Cardiac fibroblast (primary cell): ENCODE measurements at places on chromosomes 12 and 14.
A peak's percentile ranks its signal among the peaks of the same experiment; 100 is the strongest.

- no peak for DNase-seq
These were observed 324.8 kb downstream of the C12orf50 start for GRCh38 chr12:87704374-87704773.

DNA sequence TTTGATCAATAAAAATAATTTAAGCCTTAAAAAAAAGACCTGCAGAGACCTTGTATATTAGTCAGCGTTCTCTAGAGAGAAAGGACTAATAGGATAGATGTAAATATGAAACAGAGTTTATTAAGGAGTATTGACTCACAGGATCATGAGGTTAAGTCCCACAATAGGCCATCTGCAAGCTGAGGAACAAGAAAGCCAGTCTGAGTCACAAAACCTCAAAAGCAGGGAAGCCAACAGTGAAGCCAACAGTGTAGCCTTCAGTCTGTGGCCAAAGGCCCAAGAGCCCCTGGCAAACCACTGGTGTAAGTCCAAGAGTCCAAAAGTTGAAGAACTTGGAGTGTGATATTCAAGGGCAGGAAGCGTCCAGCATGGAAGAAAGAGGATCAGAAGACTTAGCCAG lies 66.3 kb downstream of the TBX5 start:
- DNase-seq: peak; percentile 17

DNA sequence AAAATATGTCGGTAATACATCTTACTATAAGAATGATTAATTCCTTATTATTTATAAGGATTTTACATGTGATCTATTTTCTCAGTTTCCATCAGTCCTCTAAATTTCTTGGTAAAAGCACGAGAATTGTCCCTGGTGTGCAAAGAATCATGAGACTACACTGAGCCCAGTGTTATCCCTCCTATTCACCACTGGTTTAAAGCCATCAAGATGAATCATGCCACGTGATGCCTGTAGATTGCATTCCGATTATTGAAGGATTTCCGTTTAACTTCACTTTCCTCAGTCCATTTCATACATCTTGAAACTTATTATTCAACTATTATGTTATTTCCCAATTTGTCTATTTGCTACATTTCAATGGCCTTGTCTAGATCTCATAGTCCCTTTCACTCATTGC lies 601.9 kb downstream of the GALC start:
- DNase-seq: no peak

GRCh38 chr12:3304436-3305165 lies 186.4 kb upstream of the PRMT8 start:
- DNase-seq: peak; percentile 88

- no peak for DNase-seq
These were observed 408.4 kb upstream of the SEL1L start for GRCh38 chr14:81942071-81942470.

DNA sequence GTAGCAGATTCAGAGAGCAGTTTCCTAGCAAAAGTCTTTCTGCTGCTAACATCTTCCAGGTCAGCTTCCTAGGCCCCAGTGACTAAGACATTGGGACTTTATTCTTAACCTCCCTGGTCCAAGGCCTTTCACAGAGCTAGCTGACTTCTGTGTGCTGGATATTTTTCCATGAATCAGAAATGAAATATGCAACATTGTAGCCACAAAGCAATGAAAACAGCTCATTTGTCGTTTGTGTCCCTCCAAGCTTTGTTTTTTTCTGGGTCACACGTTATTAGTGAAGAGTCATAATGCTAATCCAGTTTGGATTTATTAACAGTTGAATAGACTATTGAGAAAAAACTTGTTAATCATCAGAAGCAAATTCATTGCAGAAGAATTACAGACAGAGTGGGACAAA lies 82.4 kb downstream of the ARF6 start:
- peak; percentile 87 for DNase-seq

DNA sequence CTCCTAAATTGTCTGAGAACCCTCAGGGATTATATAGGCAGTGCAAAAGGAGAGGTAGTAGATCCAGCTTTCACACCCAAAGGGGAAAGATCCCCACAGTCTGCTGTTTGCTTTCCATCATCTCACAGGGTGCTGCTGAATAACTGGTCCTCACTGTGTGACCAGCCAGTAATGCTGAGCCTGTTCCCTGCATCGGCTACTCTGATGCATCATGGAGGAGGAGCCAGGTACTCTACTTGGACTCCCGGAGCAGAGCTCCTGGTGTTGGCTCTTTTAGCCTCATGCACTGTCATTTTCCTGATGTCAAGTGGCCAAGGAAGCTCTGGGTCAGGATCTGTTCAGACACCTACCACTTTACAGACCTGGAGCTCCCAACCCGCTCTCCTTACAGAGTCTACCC lies 127.4 kb upstream of the ATF1 start:
- no peak for DNase-seq
